ENCODE measurements at places on chromosomes 6 and 20. TPM values are rescaled to one million over a fixed set of nuclear protein-coding genes. Genes with fewer than 3 reads are reported as not detected.

Gene ADRM1
- 183 TPM for total RNA-seq

Gene SPTLC3
- total RNA-seq: 0.26 TPM

DNA sequence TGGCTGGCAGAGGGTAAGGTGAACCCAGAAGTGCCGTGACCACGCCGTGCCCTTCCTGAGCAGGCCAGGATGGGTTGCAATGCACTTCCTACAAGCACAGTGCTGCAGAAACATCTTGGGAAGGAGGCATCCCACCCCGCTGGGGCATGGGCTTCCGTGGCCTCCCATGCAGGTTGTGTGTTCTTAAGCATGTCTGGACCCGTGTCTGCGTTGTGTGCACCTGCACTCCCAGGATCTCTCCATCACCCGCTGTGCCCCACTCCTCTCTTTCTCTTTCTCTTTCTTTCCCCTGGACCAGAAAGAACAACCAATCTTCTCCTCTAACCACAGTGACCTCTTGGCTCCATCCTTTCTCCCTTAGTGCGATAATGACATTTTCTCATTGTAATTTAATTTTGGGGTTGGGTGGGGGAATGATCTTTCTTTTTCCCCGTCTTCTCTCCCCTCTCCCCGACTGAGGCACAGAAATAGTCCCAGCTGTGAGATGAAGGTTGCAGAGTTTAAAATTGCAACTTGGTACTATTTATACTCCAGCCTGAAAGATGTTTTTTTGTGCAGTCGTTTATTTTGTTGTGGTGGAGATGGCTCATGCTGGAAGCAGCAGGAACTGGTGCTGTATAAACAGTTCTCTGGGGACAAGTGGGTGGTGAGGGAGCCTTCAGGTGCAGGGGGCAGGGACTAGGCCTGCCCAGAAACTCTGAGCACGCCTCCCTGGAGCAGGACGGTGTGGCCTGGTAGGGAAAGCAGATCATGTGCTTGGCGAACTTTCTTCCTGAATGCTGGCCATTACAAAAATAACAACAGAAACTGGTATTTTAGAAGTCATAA is 20.5 kb downstream of the BCAS4 start:
- peak overlapping the region; percentile 53 for H3K4me3 ChIP-seq
- H3K27me3 ChIP-seq: no peaks in the 10 kb centered on the region
- peaks cover 8% of the 10 kb centered on the region for H3K36me3 ChIP-seq
- DNase-seq: peak; percentile 62
- peak overlapping the region; percentile 50 for H3K27ac ChIP-seq
- peaks cover 25% of the 10 kb centered on the region for H3K4me1 ChIP-seq

GRCh38 chr6:129175066-129175465 is 292.1 kb downstream of the LAMA2 start:
- DNase-seq: no peak
- H3K27me3 ChIP-seq: peaks cover 2% of the 10 kb centered on the region
- no peak overlapping the region for H3K27ac ChIP-seq
- no peak overlapping the region for H3K4me3 ChIP-seq
- H3K36me3 ChIP-seq: no peaks in the 10 kb centered on the region

GRCh38 chr20:18165553-18165952 is 27.9 kb downstream of the KAT14 start:
- H3K27ac ChIP-seq: peak overlapping the region; percentile 68
- peak overlapping the region; percentile 12 for H3K4me3 ChIP-seq
- H3K36me3 ChIP-seq: peaks cover 44% of the 10 kb centered on the region
- no peak for DNase-seq

GRCh38 chr6:37695857-37696219 is 1.8 kb downstream of the MDGA1 start:
- DNase-seq: no peak
- peaks cover 30% of the 10 kb centered on the region for H3K4me1 ChIP-seq
- H3K4me3 ChIP-seq: peak overlapping the region; percentile 88
- peak overlapping the region; percentile 72 for H3K27ac ChIP-seq

DNA sequence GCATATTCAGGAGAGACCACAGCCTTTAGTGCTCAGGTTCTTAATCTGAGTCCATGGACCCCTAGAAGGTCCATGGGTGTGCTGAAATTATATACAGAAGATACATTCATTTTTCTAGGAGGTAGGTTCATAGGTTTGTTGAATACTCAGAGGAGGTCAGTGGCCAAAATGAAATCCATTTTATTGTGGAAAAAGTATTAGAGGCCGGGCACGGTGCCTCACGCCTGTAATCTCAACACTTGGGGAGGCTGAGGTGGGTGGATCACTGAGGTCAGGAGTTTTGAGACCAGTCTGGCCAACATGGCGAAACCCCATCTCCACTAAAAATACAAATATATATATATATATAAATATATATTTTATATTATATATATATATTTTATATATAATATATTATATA is 9.0 kb upstream of the UST start:
- peaks cover 25% of the 10 kb centered on the region for H3K27me3 ChIP-seq
- no peaks in the 10 kb centered on the region for H3K36me3 ChIP-seq

- no peak for DNase-seq
- H3K36me3 ChIP-seq: no peaks in the 10 kb centered on the region
- H3K4me1 ChIP-seq: no peaks in the 10 kb centered on the region
- peaks cover 18% of the 10 kb centered on the region for H3K27me3 ChIP-seq
- H3K4me3 ChIP-seq: no peak overlapping the region
These were observed 17.0 kb upstream of the CST3 start for GRCh38 chr20:23654717-23655116.

DNA sequence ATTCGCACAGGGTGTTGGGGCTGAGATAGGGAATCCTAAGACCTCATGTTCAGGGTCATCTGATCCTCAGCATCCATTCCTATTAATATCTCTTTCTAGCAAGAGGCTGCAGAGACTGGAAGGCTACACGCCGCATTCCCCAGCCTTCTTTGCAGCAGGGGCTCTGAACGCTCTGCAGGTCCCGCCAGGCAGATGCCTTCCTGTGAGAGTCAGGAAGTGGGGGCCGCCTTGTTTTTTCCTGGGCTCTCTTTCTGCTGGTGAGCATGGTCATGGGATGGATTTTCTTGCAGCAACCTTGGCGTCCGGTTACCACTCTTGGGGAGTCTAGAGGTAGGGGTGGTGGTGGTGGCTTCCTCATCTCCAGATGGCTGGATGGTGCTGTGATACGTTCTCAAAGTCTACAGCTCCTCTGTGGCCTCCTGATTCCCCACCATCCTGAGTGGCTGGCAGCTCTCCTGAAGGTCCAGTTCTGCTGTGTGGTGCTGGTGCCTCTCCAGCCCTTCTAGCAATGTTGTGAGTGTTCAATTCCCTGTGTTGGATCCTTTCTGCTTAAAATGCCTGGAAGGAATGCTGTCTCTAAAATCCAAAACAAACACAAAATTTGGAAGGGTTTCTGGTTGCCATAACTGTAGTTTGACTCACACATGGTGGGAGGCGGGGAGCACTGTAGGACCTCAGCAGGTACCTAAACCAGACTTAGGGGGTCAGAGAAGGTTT is 111.9 kb downstream of the CEBPB start:
- peaks cover 24% of the 10 kb centered on the region for H3K4me1 ChIP-seq
- no peaks in the 10 kb centered on the region for H3K36me3 ChIP-seq
- H3K27me3 ChIP-seq: peaks cover 8% of the 10 kb centered on the region
- no peak for DNase-seq
- H3K27ac ChIP-seq: no peak overlapping the region

DNA sequence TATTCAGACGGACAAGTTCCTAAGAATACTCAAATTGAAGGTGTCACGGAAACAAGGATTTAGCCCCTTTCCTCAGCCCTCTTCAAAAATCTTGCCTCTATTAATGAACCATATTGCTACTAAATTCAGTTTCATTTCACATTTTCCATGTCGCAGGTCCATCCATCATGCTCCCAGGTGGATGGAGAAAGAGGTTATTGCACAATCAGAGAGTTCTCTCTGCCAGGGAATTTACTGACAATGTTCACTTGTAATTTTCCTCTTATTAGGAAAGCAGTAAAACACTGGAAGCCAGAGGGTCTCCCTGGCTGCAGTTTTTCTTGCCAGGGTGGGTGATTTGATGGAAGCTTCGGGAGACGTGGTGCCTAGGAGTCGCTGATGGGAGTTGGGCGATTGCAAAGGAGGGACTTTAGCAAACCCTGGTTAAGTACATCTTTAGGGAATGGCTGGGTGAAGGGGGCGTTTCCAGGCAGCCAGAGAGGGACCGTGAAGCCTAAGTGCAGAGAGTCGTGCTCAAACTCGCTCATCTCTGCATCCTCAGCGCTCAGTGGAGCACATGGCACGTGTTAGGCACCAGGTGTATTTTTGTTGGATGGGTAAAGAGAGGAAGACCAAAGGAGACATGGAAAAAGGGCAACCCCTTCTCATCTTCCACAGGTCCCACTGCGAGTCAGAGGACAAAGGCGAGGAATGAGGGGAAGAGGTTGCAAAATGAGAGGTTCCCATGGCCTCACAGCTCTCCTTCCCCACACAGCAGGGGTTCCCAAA is 321.9 kb upstream of the CDH4 start:
- H3K4me1 ChIP-seq: no peaks in the 10 kb centered on the region
- H3K4me3 ChIP-seq: no peak overlapping the region
- H3K27ac ChIP-seq: no peak overlapping the region
- no peaks in the 10 kb centered on the region for H3K27me3 ChIP-seq
- no peak for DNase-seq
- H3K36me3 ChIP-seq: no peaks in the 10 kb centered on the region

DNA sequence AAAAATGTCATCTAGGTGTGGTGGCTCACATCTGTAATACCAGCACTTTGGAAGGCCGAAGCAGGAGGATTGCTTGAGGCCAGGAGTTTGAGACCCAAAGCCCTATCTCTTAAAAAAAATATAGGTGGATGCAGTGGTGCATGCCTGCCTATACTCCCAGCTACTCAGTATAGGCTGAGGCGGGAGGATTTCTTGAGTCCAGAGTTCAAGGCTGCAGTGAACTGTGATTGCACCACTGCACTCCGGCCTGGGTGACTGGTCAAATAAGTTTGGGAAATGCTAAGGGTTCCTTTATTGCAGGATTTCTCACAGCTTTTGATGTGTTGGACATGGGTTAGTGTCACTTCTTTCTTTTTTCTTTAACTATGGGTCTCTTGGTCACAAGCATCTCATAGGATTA is 261.3 kb downstream of the PLCB1 start:
- peaks cover 4% of the 10 kb centered on the region for H3K4me1 ChIP-seq
- H3K27ac ChIP-seq: no peak overlapping the region
- H3K27me3 ChIP-seq: peaks cover 3% of the 10 kb centered on the region
- no peak overlapping the region for H3K4me3 ChIP-seq

DNA sequence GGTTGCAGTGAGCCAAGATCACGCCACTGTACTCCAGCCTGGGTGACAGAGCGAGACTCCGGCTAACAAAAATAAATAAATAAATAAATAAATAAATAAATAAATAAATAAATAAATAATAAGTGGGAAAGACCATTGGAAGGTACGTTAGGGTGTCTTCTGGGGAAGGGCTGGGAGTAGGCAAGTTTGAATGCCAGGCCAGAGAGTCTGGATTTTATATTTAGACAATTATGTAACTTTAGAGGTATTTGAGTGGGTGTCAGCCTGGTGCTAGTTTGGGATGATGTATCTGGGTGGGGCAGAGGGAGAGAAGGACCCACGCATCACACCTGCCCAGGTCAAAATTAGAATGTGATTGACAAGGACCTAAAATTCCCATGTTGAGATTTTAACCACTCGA is 108.5 kb upstream of the PRND start:
- H3K27ac ChIP-seq: no peak overlapping the region
- H3K27me3 ChIP-seq: peaks cover 3% of the 10 kb centered on the region
- no peaks in the 10 kb centered on the region for H3K4me1 ChIP-seq
- no peak for DNase-seq
- no peak overlapping the region for H3K4me3 ChIP-seq

GRCh38 chr6:31728767-31729514 is at the start of gene DDAH2:
Gene DDAH2 (minus strand): TSS chr6:31729299. CDS start chr6:31729161, 138 bp downstream.
- H3K36me3 ChIP-seq: peaks cover 43% of the 10 kb centered on the region
- peaks cover 58% of the 10 kb centered on the region for H3K4me1 ChIP-seq
- H3K27ac ChIP-seq: peak within 1 kb of the TSS; percentile 74

GRCh38 chr6:53814353-53814752 is 19.5 kb downstream of the LRRC1 start:
- no peaks in the 10 kb centered on the region for H3K36me3 ChIP-seq
- no peak overlapping the region for H3K4me3 ChIP-seq

DNA sequence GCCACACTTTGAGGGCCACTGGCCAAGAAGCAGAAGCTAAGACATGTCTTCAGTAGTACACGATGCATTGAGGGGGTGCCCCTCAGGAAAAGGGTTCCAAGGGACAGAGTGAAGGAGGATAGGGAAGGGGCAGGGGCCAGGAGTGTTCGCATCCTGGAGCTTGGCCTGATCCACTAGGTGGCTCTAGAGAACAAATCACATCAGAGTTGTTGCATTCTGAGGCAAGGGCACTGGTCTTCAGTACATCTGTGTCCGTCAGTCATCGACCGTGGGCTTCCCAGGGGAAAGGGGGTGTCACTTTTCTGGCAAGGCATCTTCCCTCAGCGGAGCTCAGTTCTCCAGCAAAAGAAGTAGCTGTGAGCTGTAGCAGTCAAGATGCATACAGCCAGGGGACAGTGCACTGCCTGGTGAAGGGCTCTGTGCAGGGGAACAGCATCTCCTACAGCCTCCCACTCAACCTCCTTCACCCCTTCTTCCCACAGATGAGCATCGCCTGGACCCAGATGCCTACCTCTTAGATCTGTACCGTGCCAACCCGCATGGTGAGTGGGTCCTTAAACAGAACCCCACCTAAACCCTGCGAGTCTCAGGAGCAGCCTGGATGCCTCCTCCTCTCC is 47.8 kb downstream of the ARHGAP40 start:
- H3K36me3 ChIP-seq: no peaks in the 10 kb centered on the region
- peaks cover 7% of the 10 kb centered on the region for H3K4me1 ChIP-seq
- peaks cover 56% of the 10 kb centered on the region for H3K27me3 ChIP-seq
- peak; percentile 66 for DNase-seq
- H3K27ac ChIP-seq: no peak overlapping the region
- no peak overlapping the region for H3K4me3 ChIP-seq

DNA sequence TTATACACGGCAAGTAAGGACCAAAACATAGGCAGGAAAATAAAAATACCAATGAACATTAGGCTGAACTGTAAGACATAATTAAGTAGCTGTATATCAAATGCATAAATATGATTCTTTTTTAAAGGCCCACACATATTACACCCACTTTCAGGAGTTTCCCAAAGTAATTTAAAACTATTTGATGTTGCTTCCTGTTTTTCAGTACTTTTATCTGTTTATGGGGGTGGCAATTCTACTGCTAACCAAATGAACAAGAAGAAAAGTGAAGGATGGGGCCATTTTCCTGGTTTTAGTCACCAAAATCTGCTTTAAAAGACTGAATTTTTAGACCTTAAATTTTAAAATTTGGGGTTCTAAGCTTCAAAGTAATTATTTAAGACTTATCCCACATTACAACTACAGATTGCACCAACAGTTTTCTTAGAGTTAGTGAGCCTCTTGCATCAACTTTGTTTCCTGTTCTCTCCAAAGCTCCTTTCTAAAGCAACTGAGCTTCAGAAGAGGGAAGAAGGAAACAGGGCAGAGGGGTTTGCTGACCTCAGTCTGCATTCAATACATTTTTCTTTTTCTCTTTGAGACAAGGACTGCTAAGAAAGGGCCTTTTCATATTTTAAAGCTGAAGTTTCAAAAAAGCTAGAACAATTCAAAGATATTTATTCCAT is 191.0 kb downstream of the BACH2 start:
- peak overlapping the region; percentile 75 for H3K27ac ChIP-seq
- peaks cover 63% of the 10 kb centered on the region for H3K4me1 ChIP-seq
- peak overlapping the region; percentile 41 for H3K4me3 ChIP-seq
- no peak for DNase-seq

All from activated CD4-positive, alpha-beta T cell treated with anti-CD3 and anti-CD28 coated beads, Interleukin-2, amount 10 ng/mL, durations not matched to agents 24 days and 14 days (primary cell).